WTC11 (cell line): ENCODE measurements at places on chromosomes 6 and 20. TPM values are rescaled to one million over a fixed set of nuclear protein-coding genes. Genes with fewer than 3 reads are reported as not detected.
A peak's percentile ranks its signal among the peaks of the same experiment; 100 is the strongest.

CAP2 gene
- total RNA-seq, result 7.2 to 10.9 TPM (median 10.6 TPM) in 3 replicates

GRCh38 chr6:139037490-139037889 is 8.9 kb downstream of the ABRACL start:
- no peak overlapping the region for H3K27ac ChIP-seq
- peaks cover 60% of the 10 kb centered on the region for H3K36me3 ChIP-seq
- no peaks in the 10 kb centered on the region for H3K27me3 ChIP-seq
- DNase-seq, result no peak
- no peak overlapping the region for H3K4me3 ChIP-seq

MUC21 gene
- not detected in 3 replicates for total RNA-seq

LST1 gene
- total RNA-seq, result 0.34 to 0.66 TPM in 2 of 3 replicates, not detected in the other

- no peak for DNase-seq
- H3K27me3 ChIP-seq, result no peaks in the 10 kb centered on the region
- H3K4me3 ChIP-seq, result peak overlapping the region; percentile 21; the same call in 1 of the 2 replicates
- H3K27ac ChIP-seq, result peak overlapping the region; percentile 88
Observed at GRCh38 chr6:21186479-21187055, 407.0 kb upstream of the SOX4 start.

MLN gene
- total RNA-seq, result not detected in 3 replicates

HRH3 gene
- total RNA-seq, result 2.9 to 3.4 TPM (median 3.3 TPM) in 3 replicates
